ENCODE measurements at places on chromosomes 4 and X.

DNA sequence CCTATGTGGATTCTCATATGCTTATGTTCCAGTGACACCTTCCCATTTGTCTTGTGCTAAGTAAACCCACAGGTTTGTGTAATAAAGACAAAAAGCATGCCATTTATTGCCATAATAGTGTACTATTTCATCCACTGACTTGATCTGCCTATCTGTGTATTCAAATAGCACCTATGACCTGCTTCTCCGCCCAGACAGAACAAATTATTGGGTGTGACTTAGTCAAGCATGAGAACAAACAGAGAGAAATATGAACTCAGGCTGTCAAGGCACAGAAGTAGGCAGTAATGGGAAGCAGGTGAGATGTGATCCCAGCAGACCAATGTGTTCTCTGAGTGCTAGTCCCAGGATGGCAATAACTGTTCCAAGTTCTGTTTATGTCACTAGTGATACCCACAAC lies 25.4 kb downstream of the ELOVL6 start:
- no peak for DNase-seq

- no peak for DNase-seq
Measured at GRCh38 chr4:926538-926937, 5.6 kb downstream of the GAK start.

DNA sequence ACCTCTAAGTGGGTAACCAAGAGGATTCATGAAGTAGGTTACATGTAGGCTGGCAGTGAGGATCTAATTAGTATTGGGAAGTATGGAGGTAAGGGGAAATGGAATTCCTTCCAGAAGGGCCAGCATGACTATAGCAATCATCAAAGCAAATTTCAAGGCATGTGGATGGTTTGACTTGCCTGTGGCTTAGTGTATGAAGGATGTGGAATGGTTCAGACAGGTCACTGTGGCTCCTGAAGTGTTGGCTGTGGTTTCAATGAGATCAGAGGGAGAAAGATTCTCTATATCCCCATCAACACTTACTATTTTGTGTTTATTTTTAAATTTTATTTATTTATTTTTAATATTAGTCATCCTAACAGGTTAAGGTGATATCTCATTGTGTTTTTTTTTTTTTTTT lies 121.6 kb upstream of the TBC1D9 start:
- DNase-seq, result no peak

- no peak for DNase-seq
Measured at GRCh38 chr4:127586922-127587571, 45.7 kb upstream of the INTU start.
